ENCODE measurements at places on chromosomes 7 and 10. TPM values are rescaled to one million over a fixed set of nuclear protein-coding genes. Genes with fewer than 3 reads are reported as not detected.

The GAD2 gene
- not detected for total RNA-seq

The LOXL4 gene
- total RNA-seq, result not detected

The GRM8 gene
- not detected for total RNA-seq

The CDK1 gene
- 101 TPM for total RNA-seq

The SDK1 gene
- 0.16 TPM for total RNA-seq

The HOXA13 gene
- not detected for total RNA-seq

The CYP26C1 gene
- total RNA-seq, result 0.07 TPM

The FKBP9 gene
- total RNA-seq, result 0.93 TPM

The VAX1 gene
- total RNA-seq, result not detected

The IDI2 gene
- not detected for total RNA-seq

The CALHM1 gene
- total RNA-seq, result not detected

The MYL7 gene
- total RNA-seq, result not detected

The PIK3AP1 gene
- total RNA-seq, result 11.7 TPM

The HOXA4 gene
- total RNA-seq, result not detected

The BUB3 gene
- 193 TPM for total RNA-seq

The ZNF239 gene
- total RNA-seq, result 2.5 TPM

The AP5Z1 gene
- 44.4 TPM for total RNA-seq

The SPDYE3 gene
- total RNA-seq, result not detected

The TMEM273 gene
- total RNA-seq, result 36.4 TPM

The PTPRE gene
- total RNA-seq, result 35.8 TPM

The SPDYE6 gene
- not detected for total RNA-seq

The ARF5 gene
- 117 TPM for total RNA-seq

The LEP gene
- total RNA-seq, result not detected

The TRDMT1 gene
- total RNA-seq, result 3.9 TPM

The NKX1-2 gene
- total RNA-seq, result not detected

The TMEM196 gene
- total RNA-seq, result not detected

The APBB1IP gene
- 40.0 TPM for total RNA-seq

Measured in activated CD4-positive, alpha-beta T cell treated with anti-CD3 and anti-CD28 coated beads, Interleukin-2, amount 10 ng/mL, durations not matched to agents 24 days and 14 days (primary cell).